SW 1271 (cell line): ENCODE measurements at places on chromosomes 3 and 15.

DNA sequence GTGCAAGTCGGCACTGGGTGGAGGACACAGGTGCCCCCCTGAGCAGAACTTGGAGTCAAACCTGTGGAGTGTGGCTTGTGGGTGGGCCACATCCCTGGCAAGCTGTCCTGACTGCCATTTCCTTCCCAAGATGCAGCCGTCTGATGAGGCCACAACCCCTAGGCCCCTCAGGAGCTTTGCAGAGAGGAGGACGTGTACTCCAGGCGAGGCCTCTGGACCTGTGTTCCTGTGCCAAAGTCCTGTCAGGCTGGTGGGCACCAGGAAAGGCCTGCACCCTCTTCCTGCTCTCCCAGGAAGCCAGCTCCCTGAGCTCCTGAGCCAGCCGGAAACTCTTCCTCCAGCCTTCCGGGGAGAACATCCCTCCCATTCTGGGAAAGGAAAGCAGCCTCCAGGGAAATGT is 48.5 kb downstream of the CMTM6 start:
- no peak for DNase-seq

- no peak for DNase-seq
Observed at GRCh38 chr3:183591881-183592521, 36.5 kb upstream of the KLHL6 start.

DNA sequence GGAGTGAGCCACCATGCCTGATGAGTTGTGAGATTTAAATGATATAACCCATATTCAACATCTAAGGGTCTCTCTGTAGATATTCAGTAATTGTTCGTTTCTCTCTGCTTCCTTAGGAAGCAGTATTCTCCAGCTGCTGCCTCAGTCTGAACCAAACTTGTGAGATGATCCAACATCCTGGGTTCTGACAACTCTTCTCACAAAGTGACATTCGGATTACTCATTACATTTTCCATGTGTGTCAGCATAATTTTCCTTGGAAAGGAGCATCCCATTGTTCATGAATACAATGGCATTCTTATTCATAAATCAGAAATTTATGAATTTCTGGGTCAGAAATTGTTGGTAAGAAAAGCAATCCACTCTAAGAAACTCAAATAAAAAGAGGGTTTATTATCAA is 15.0 kb upstream of the SEC22A start:
- no peak for DNase-seq

DNA sequence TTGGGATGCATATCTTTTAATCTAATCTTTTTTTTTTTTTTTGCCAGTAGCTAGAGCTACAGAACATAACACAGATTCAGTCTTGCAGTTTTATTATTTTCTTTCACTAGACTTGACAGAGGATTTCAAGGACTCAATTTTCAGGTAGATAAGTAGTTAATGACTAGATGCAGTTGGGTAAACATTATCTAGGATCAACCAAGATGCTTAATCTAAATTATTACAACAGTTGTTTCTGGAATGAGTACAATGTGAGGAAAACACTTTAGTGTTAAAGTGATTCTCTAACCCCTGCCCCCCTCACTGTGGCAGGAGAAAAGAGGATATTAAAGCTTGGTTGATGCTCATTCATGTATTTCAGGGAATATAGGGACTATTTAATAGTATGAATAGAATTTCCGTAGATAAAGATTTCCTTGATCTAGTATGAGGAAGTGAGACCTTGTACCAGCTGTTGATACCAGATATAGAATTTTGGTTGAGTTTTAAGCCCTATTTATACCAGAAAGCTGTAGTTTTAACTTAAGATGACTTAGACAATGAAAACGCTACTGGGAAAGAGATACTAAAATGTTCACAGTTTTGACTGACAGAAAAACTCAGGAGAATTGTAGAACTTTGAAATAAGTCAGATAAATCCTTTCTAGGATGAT is 389.0 kb upstream of the C2CD4B start:
- DNase-seq = no peak

DNA sequence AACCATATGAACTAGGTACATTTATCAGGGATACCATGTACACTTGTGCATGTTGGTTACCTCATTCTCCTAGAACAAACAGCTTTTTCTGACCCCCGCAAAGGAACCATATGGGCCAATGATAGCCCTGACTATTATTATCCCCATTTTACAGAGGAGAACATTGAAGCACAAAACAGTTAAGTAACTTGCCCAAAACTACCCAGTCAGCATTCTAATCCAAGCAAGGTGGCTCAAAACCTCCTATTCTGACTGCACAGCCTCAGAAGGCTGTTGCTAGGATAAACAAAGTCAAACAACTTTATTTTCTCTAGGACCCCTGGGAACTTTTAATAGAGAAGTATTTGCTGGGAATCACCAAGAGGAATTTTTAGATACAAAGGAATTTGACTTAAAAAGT is 36.7 kb downstream of the CFAP44 start:
- DNase-seq = no peak

DNA sequence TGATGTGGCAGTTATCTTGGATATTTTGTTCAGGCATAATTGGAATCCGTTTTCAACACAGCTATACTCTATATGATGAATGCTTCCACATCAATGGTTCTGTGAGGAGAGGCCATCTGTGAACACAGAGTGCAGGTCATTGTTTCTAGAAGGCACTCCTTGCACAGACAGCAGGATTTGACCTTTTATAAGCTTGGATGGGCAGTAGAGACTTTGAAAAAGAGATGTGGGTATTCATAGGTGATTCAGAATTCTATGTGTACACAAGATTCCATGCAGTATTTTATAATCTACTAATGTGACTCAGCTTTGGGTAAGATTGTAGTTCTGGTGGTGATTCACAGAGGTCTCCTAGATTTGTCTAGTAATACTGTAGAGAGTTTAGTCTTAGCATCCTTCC is 12.5 kb downstream of the ARPP21 start:
- DNase-seq = no peak
